ENCODE measurements at places on chromosomes 12 and 14. TPM values are rescaled to one million over a fixed set of nuclear protein-coding genes. Genes with fewer than 3 reads are reported as not detected.

Gene ITGA7
- total RNA-seq, result 806 TPM

Gene TROAP
- not detected for total RNA-seq

Gene GLS2
- total RNA-seq, result 0.38 TPM

Gene TOMM20L
- total RNA-seq, result not detected

Gene KRT72
- not detected for total RNA-seq

Gene ATG2B
- total RNA-seq, result 14.2 TPM

Gene MOK
- 9.5 TPM for total RNA-seq

Gene INHBC
- total RNA-seq, result not detected

Gene FAM181A
- total RNA-seq, result not detected

Gene PLBD1
- total RNA-seq, result 33.8 TPM

Gene NEDD1
- 11.5 TPM for total RNA-seq

Gene IFNG-AS1
- 0.19 TPM for total RNA-seq

Gene PTPRO
- 1.2 TPM for total RNA-seq

Gene AMHR2
- total RNA-seq, result 0.43 TPM

Gene CKB
- 327 TPM for total RNA-seq

Gene IFI27L2
- 93.0 TPM for total RNA-seq

Gene PRH2
- not detected for total RNA-seq

Gene CLEC2A
- total RNA-seq, result not detected

Gene KRT73
- total RNA-seq, result not detected

Gene RNF212B
- total RNA-seq, result not detected

Gene CELA1
- not detected for total RNA-seq

Gene SRRM4
- 0.59 TPM for total RNA-seq

Gene DCN
- total RNA-seq, result 480 TPM

Gene ARHGAP9
- total RNA-seq, result 5.9 TPM

Gene GLI1
- total RNA-seq, result 0.83 TPM

Gene AQP6
- total RNA-seq, result not detected

Gene KLRG1
- total RNA-seq, result 3.1 TPM

Gene SIRT4
- total RNA-seq, result 2.4 TPM

Gene APOF
- total RNA-seq, result not detected

Gene KLRD1
- 1.1 TPM for total RNA-seq

Gene NEMP1
- total RNA-seq, result 2.4 TPM

Gene PYGL
- 11.1 TPM for total RNA-seq

Gene GOLGA3
- 50.1 TPM for total RNA-seq

Gene PTGER2
- total RNA-seq, result 0.75 TPM

Gene RTL1
- not detected for total RNA-seq

Gene DIO2
- total RNA-seq, result 32.0 TPM

Gene PHC1
- total RNA-seq, result 25.5 TPM

Gene ZNF891
- total RNA-seq, result 1.1 TPM

Gene SIX6
- total RNA-seq, result not detected

Gene TRPV4
- 0.46 TPM for total RNA-seq

Gene SDR9C7
- 0.27 TPM for total RNA-seq

Gene RPGRIP1
- not detected for total RNA-seq

Gene CCDC60
- total RNA-seq, result not detected

All from cardiac septum (tissue), 1 donor.